ENCODE measurements at places on chromosomes 12 and 14.

GRCh38 chr12:25131270-25131669 lies 63.7 kb downstream of the DNAI7 start:
- DNase-seq: no peak

DNA sequence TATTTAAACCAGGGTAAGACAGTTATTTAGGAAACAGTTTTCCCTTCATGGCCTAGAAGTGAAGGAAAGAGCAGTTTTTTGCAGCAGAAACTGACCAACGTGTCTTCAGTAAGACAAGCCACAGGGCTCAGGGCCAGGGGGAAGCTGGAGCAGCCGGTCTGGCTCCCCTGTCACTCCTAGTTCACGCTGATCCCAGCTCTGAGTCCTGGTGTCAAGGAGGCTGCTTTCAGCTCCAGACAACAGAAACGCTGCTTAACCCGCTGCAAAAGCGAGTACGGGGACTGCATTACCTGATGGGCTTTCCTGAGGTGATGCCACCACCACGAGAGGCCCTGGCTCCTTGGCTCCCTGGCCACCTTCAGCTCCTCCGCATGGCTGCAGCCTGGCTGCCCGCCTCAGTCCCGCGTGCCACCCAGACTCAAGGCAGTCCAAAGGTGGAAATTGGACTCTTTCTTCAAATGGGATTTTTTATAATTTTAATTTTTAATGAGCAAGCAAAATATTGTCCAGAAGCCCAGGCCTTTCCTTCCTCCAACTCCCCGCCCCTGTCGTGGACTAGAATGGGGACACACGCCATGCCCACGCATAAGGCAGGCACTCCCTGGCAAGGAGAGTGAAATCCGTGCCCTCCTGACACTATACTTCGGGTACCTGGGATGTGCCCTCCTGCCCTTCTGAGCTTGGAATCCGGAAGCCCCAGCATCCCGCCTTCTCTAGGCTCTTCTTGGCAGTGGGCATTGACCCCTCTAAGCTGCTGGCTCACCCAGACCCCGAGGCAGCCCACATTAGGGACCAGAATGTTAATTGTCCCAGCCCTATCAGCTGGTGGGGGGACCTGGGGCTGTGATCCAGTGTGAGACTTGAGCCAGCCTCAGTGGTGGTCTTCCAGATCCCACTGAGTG lies 85.0 kb downstream of the PAPOLA start:
- no peak for DNase-seq

DNA sequence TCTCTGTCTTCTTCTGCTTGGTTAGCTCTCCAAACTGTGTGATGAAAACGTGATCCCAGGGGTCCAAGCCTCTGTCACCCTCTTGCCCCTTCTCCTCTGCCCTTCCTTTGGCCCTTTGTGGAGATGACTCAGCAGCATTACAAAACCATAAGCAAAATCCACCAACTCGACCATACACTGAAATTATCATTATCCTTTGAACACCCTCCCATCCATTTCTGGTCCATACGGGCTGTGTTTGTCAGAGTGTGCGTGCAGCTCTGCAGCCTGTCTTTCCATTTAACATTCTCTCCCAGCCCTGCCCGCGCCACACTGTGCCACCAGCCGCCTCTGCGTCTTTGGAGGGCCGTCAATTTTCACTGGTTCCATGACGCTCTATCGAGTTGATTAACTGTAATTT lies 69.2 kb downstream of the SLC25A47 start:
- DNase-seq: no peak

DNA sequence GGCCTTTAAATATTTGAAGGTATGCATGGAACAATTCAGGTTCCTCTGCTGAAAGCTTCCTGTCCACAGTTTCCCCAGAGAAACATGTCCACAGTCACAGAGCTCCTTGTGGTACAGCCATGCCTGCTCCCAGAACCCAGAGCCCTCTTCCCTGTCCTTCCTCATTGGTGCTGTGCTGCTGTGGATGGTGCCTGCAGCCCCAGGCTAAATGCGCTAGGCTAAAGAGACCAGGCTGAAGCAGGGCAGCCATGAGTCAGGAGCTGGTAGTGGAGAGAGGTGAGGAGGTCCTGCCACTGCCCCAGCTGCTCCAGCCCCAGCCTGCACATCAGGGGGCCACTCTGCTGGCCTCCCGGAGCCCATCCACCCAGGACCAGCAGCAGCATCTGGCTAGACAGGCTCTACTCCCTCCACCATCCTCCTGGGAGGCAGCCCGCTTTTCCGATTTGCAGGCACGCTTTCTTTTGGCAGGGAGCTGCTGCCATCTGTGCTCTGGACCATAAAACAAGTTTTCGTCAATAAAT lies 65.4 kb upstream of the DDX11 start:
- no peak for DNase-seq

DNA sequence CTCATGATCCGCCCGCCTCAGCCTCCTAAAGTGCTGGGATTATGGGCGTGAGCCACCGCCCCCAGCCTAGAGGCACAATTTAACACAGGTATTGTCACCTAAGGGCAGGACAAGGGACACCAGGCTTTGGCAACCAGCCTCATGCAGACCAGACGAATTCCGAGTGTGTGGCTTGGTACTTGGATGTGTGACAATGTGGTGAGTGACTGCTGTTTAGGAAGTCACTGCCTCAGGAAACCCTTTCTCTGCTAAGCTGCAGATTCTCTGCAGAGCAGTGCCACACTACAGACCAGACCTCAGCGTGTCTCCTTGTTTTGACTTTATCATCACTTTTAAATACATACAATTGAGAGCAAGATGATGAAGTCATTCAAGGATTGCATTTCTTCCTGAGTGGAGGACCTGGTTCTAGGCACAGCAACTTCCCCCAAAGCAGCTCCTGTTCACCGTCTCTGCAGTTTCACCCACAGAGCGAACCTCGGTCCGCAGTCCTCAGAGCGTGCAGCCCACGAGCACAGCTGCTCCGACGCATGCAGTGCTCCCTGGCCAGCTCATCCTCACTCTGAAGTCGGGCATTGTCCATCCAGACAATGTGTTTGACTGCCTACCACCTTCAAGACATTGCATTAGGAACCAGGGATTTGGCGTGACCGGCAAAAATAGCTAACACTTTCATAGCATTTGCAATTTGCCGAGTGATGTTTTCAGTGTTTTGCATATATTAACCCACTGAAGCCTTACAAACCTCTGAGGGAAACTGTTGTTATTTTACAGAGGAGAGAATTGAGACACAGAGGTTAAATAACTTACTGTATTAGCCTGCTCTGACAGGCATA lies 235.2 kb downstream of the CHST11 start:
- no peak for DNase-seq

All from AG09309 (cell line).